MG63 (cell line): ENCODE measurements at places on chromosomes 1 and 21. TPM values are rescaled to one million over a fixed set of nuclear protein-coding genes. Genes with fewer than 3 reads are reported as not detected.

The IGSF3 gene
- 4.6 and 5.0 TPM in 2 replicates for total RNA-seq

DNA sequence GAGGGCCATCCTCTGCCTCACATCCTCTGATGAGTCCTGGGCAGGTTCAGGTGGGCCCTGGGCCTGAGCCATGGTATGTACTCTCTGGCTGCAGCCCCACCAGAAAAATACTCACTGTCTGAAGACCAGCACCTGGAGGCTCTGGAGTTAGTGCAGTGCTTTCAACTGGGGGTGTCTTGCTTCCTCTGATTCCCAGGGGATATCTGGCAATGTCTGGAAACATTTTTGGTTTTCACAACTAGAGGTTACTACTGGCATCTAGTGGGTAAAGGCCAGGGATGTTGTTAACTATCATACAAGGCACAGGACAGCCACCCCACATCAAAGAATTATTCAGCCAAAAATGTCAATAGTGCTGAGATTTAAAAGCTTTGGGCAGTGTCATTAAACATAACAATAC, 152.7 kb downstream of the HIVEP3 start:
- no peak for DNase-seq

DNA sequence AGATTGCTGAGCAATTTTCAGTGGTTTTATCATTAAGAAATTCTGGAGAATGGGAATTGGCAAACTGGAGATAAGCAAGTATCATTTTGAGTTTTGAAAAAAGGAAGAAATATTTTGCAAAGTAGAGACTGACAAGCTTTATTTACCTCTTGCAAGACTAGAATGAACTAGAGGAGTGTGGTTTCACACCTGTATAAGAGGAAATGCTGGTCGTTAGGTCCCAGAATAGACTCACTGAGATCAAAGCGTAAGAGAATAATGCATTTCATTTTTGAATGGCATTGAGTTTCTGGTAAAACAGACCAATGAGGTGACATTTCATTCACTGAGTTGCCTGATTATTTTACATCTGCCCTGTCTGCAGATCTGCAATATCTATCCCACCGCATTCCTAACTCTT, 308.1 kb downstream of the ADGRL2 start:
- DNase-seq, result no peak

- DNase-seq, result no peak
Observed at GRCh38 chr1:227785094-227785804, 30.2 kb upstream of the PRSS38 start.

DNA sequence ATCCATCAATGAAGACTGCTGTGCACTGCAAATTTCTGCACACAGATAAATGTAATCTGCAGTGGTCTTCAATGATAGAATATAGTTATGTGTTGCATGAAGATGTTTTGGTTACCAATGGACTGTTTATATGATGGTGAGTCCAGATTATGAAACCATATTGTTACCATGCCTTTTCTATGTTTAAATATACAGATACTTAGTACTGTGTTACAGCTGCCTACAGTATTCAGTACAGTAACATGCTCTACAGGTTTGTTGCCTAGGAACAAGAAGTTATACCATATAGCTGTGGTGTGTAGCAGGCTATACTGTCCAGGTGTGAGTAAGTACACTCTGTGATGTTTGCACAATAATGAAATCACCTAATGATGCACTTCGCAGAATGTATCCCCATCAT, 40.8 kb downstream of the SORT1 start:
- no peak for DNase-seq

- DNase-seq, result no peak
Observed at GRCh38 chr21:33362044-33362555, 37.3 kb downstream of the IFNAR1 start.

DNA sequence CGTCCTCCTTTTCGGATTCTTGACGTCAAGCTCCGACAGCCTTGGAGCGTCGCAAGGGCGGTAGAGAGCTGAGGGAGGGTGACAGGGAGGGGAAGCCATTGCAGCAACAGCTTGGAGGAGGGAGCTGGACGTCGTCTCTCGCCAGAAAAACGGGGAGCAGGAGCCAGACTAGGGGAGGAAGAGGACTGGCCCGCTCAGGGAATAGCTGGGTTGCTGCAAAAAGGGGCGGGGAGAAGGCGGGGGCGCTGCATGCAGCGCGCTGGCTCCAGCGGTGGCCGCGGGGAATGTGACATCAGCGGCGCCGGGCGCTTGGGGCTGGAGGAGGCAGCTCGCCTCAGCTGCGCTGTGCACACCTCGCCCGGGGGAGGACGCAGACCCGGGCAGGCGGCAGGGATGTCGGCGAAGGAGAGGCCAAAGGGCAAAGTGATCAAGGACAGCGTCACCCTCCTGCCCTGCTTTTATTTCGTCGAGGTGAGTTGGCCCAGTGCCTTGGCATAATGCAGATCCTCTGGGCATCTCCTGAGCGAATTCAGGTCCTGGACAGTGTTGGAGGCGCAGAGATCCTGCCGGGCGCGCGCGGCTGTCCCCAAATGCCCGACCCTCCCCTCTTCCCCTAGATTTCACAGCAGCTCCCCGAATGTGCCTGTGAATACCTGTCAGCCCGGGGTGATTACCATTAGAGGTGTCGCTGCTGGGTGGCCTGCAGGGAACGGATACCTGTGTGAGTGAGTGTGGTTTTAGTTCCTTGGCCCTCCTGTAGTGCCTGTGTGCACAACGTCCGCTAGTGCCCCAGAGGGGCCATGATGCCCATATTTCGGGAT, at the start of gene PLPPR4:
PLPPR4 (plus strand) TSS at position 292 of the 821 bp plus-strand sequence; CDS start at position 394, 102 bp downstream.
- DNase-seq, result peak; percentile 65

- peak; percentile 4 for DNase-seq
Observed at GRCh38 chr1:164559342-164560051, 513 bp downstream of the PBX1 start.

GRCh38 chr1:201469645-201470074, 672 bp upstream of the PHLDA3 start:
- no peak for DNase-seq
